ENCODE measurements at places on chromosomes 5 and 9. TPM values are rescaled to one million over a fixed set of nuclear protein-coding genes. Genes with fewer than 3 reads are reported as not detected.

- peak; percentile 73 for DNase-seq
Measured at GRCh38 chr5:147558826-147559225, 49.0 kb upstream of the DPYSL3 start.

GRCh38 chr5:94694671-94695070, 76.2 kb downstream of the SLF1 start:
- no peak for DNase-seq

GRCh38 chr5:140131967-140132409, 6.3 kb downstream of the IGIP start:
- peak; percentile 95 for DNase-seq

DNA sequence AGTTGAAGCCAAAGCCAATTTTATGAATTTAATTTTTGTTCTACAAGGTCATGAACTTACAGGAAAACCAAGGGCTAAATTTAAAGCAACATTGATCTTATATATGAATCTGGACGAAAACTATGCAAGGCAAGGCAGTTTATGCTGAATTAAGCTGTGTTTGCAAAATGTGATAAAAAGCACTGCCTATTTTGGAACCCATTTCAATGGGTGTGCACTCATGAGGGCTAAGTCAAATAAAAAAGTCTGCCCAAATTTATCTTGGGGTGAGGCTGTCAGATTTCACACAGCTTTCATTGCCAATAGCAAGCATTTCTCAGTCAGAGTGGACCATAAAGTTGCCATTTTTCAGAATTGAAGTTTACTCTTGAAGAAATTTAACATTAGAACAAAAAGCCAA, 199.9 kb downstream of the LURAP1L start:
- DNase-seq, result no peak

DNA sequence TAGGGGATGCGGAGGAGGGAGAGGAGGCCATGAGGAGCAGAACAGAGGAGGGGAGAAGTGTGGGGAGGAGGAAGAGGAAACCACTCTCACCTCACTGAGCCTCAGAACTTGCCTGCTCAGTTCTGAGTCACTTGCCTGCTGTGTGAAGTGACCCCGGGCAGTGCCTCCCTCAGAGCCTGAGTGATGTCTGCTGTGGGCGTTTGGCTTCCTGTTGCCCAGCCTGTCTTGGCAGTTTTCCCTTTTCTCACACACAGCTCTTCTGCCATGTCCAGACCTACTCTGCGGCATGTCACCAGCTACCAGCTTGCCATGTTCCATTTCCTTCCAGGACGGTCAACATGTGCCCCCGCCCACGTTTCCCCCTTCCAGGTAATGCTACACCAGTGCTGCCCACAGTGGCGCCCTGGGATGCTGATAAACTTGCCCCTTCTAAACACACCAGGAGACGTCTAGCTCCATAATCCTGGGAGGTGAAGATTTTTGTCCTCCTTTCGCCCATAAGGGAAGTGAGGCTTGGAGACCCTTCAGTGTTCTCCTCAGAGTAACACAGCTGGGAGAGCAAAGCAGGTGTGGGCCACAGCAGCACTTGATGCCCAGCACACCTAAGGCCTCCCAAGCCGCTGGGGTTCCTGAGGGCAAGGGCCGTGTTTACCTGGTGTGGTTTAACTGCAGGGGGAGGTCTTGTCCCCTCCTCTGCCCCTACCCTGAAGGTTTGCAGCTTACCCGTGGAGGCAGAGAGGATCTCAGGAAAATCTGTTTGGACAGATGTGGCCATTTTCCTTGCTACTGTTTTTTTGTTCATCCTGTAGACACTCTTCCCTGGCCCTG, 63.8 kb upstream of the RNF130 start:
- peak; percentile 94 for DNase-seq

MELK gene
- 95.3 TPM for total RNA-seq

SPATA31C1 gene
- total RNA-seq, result not detected

PLK2 gene
- total RNA-seq, result 445 TPM

BDP1 gene
- total RNA-seq, result 6.7 TPM

FAM200C gene
- total RNA-seq, result 6.3 TPM

FAM221B gene
- not detected for total RNA-seq

All from MG63 (cell line).